GM12892 (cell line): ENCODE measurements at places on chromosomes 12 and 14.

DNA sequence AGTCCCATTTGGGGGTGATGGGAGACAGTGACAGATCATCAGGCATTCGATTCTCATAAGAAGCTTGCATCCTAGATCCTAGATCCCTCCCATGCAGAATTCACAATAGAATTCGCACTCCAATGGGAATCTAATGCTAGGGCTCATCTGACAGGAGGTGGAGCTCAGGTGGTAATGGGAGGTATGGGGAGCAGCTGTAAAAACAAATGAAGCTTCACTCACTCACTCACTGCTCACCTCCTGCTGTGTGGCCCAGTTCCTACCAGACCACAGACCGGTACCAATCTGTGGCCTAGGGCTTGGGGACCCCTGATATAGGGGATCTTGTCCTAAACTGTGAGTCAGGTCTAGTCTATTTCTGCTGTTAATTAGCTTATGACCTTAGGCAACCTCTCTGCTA is 40.1 kb upstream of the EPS8 start:
- DNase-seq: no peak

GRCh38 chr14:53865711-53866110 is 90.9 kb downstream of the BMP4 start:
- no peak for DNase-seq

DNA sequence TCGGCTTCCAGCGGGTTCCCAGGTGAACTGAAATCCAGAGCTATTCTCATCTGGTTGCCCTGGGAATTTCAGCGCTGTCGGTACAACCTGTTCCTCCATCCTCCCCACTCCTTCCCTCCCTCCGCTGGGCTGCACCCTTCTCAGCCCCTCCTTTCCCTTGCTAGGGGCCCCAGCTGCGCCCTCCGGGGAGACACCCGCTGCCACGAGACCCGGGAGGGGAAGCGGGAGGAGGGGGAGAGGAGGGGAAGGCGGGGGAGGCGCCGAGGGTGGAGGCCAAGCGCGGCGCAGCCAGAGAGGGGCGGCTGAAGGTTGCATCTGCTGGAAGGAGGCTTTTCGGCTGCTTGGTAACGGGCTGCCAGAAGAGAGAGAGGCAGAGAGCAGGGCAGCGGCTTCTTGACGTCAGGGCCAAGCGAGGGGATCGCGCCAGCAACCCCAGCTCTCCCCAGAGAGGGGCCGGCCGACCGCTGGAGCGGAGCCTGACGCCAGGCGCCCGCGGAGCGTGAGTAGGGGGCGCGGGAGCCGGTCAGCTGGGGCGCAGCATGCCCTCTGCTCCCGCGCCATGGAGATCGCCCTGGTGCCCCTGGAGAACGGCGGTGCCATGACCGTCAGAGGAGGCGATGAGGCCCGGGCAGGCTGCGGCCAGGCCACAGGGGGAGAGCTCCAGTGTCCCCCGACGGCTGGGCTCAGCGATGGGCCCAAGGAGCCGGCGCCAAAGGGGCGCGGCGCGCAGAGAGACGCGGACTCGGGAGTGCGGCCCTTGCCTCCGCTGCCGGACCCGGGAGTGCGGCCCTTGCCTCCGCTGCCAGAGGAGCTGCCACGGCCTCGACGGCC is at the start of gene KCNA5:
TSS of gene KCNA5 (plus strand) at position 291 of the 831 bp plus-strand sequence. CDS start at position 560, 269 bp downstream.
- no peak for DNase-seq

GRCh38 chr12:8860165-8860961 is 37.9 kb downstream of the A2ML1 start:
- peak; percentile 21 for DNase-seq

DNA sequence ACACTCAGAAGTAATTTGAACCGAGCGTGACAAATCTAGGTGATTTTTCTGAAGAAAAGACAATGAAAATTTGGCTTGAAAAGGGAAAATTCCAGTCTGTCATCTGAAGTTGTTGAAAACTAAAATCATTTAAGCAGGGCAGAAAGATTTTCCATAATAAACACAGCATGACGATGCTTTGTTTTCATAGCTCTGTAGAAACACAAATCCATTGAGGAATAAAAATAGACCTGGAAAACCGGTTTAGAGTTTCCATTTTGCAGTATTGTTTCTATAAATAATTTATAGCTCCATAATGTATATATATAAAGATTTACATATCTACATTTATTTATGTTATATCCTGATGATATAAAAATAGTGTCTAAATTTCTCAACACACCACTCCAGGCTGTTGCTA is 1918.5 kb upstream of the FLRT2 start:
- DNase-seq: no peak
